ENCODE measurements at places on chromosomes 1 and 21.

DNA sequence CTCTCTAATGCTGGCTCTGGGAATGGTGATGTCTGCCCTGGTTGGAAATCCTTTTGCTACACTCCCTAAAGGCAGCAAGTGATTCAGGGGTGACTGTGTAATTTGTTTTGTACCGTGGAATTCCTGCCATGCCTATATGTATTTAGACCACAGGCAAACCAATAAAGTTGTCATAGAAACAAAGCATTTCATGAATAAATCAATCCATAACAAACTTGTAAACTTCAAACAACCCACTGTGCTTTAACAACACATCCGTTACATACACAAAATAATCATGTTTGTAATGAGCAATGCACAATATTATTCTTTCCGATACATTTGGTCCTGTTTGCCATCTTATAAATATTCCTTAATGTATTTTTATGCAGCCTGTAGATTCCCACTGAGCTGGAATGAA lies 330.3 kb upstream of the SNX7 start:
- DNase-seq, result no peak

DNA sequence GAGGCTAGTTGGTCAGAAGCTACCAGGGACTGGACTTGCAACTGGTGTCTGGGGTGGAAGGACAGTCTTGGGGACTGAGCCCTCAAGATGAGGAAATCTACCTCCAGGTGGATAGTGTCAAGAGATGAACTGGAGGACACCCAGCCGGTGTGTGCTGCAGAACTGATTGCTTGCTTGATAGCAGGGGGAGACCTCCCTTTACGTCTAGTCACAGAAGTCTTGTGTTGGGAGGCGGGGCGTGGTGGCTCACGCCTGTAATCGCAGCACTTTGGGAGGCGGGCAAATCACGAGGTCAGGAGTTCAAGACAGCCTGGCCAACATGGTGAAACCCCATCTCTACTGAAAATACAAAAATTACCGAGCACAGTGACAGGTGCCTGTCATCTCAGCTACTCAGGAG lies 4.9 kb downstream of the RCC2 start:
- DNase-seq, result no peak

GRCh38 chr1:119448127-119448511 lies 33.2 kb downstream of the HSD3B2 start:
- DNase-seq, result no peak

DNA sequence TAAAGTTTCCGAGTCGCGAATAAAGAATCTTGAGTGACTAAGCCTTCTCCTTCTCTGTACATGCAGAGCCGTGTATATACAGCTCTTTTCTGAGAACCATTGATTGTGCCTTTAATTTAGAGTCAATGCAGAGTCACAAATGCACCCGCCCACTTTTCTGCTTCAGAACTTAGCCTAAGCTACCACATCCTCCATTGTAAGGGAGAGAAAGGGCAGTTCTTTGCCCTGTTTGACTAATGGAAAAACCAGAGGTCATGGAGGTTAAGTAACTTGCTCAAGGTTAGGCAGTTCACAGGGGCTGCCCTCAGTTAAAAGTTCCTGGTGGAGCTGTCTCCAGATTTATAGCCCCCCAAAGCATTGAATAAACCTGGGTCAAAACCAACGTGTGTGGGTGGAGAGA lies 139.6 kb downstream of the TOMM20 start:
- DNase-seq, result no peak

GRCh38 chr1:239253032-239253431 lies 133.3 kb upstream of the CHRM3 start:
- DNase-seq, result no peak

DNA sequence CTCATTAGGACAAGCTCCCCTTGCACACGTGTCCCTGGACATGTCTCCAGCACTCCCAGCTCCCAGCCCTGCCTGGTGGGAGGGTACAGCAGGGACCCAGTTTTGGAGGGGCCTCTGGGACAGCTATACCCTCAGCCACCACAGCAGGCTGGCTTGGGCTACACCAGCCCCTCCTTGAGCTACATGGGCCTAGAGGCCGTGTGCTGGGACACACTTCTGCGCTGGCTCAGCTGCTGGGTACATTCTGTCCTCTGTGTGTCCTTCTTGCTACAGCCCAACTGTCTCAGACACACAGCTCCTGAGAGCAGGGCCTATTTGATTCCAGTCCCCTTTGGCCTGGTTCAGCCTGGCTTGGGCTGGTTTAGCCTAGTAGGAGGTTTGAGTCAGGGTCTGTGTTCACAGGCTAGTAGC lies 26.7 kb downstream of the DMAP1 start:
- no peak for DNase-seq

GRCh38 chr1:2442661-2443060 lies 30.3 kb upstream of the PEX10 start:
- DNase-seq, result no peak

GRCh38 chr1:27563591-27564471 lies 40.1 kb downstream of the AHDC1 start:
- no peak for DNase-seq

DNA sequence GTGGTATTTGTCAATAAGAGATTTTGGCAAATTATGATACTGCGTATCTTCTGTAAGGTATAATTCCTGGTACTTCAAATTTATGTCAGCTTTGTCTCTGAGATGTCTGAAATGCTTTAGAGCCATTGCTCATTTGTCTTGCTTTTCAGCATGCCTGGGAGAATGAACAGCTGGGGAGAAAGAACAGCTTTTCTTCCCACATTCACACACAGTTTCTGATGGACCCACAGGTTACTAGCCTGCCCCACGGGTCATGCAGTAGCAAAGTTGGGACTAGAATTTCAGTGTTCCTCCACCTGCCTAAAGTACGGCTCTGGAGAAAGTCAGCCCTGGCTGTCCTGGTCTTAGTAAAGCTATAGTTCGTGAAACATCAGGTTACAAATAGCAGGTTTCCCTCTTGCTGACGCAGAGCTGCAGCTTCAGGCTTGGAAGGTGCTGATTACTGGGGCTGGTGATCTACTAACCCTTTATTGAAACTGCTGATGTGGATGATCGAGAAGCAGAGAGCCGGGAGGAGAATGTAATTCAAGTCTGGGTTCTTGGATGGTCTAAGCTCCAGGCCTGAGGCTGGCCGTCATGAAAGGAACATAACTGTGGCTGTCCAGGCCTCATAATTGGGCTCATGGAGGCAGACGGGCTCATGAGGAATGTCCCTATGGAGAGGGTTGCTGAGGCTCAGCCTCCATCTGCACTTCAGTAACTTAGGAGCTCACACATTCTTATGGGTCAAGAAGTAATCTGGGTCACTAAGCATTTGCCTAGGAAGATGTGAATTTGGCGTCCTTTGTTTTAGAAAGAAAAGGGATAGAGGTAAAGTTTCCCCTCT lies 12.4 kb downstream of the GALNT2 start:
- DNase-seq, result no peak

- no peak for DNase-seq
These were observed 5.7 kb downstream of the FHL3 start for GRCh38 chr1:37999430-38000232.

- DNase-seq, result peak; percentile 61
These were observed 23.5 kb downstream of the MTARC1 start for GRCh38 chr1:220810179-220810653.

DNA sequence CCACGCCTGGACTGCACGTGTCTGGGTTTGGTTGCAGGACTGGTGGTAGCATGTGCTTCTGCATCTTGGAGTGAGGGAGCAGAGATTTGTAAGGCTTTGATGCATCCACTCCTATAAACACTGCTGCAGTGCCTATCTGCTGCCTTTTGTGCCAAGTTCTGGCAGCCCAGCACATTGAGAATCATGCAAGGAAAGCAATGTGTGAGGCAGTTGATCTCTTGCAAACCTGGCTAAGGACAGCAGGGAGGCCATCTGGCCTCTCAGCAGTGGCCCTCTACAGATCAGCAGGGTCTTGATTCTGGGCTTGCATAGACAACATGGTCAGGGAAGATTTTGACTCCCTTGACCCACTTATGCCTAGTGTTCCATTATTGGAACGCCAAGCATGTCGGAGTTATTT lies 81.2 kb upstream of the COA6 start:
- no peak for DNase-seq

Data from GM12892 (cell line).